ENCODE measurements at places on chromosomes 6 and 20.

- no peak for DNase-seq
These were observed 18.9 kb upstream of the TRAF3IP2 start for GRCh38 chr6:111624401-111625098.

GRCh38 chr6:16271428-16271827 lies 33.0 kb downstream of the GMPR start:
- no peak for DNase-seq

GRCh38 chr6:54070025-54070424 lies 41.2 kb upstream of the MLIP start:
- no peak for DNase-seq

GRCh38 chr20:11140359-11140758 lies 466.6 kb upstream of the JAG1 start:
- no peak for DNase-seq

DNA sequence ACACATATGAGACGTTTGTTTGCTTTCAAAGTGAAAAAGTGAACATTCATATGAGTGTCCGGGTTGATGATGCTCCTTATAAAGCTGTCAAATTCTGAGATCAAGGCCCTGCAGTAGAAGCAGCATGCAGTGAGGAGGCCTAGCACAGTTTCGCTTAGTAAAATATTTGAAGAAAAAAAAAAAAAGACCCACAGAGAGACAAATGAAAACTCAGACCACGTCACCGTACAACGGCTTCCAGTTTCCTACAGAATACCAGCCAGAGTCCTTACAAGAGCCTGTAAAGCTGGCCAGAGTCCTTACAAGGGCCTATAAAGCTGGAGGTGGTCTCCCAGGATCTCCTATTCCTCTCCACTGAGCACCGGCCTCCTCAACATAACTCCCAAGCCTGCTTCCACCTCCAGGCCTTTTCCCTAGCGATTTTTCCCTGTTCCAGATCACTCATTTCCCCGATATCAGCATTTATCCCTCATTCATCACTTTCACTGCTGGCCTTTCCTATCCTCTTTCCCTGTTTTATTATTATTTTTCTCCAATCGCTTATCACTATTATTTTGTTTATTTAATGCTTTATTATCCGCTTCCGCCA lies 1.5 kb upstream of the HMGN4 start:
- DNase-seq = no peak

DNA sequence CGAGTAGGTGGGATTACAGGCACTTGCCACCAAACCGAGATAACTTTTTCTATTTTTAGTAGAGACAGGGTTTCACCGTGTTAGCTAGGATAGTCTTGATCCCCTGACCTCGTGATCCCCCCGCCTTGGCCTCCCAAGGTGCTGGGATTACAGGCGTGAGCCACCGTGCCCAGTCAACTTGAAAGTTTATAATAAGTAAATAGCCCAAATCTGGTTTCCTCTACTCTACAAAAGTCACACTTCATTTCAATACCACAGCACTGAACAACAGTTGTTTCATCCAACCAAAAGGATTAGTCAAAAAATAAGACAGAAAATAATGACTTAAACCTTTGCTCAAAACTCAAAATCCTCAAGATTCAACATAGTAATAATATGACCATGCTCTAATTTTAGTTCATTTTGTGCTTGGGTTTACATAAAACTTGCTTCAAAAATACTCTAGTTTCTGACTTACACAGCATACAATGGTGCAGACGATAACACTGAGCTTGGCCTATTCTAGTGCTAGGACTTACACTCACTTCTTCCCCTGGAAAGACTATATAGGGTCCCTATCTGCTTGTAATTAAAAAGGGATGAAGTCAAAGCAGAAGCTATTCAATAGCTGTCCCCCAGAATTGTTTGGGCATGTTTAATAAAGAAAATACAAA lies 56.7 kb downstream of the NT5E start:
- no peak for DNase-seq

GRCh38 chr6:19994909-19995308 lies 157.7 kb downstream of the ID4 start:
- no peak for DNase-seq

DNA sequence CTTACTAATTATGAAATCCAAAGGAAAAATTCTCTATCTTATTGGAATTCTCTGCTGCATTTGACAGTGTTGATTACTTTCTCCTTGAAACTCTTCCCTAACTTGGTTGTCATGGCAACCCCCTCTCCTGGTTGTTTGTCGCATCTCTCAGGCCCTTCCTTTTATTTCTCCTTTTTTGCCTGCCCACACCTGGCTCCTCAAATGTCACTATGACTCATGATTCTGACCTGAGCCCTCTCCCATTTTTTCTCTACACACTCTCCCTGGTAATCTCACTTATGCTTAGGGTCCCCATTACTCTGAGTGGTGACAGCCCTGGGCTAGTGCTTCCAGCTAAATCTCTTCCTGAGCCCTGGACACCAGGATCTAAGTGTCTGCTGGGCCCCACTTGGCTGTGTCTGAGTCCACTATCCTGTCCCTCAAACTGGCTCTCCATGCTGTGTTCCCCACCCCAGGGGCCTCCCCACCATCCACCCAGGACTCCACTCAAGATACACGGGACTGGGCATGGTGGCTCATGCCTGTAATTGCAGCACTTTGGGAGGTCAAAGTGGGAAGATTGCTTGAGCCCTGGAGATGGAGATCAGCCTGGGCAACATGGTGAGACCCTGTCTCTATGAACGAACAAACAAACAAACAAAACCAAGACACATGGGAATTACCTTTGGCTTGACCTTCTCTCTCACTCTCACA lies 16.5 kb upstream of the NNAT start:
- DNase-seq = no peak
